ENCODE measurements at places on chromosomes 7 and 10. TPM values are rescaled to one million over a fixed set of nuclear protein-coding genes. Genes with fewer than 3 reads are reported as not detected.

The CHN2 gene
- total RNA-seq, result 1.2 TPM

The JAKMIP3 gene
- 6.6 TPM for total RNA-seq

The CALD1 gene
- 20.0 TPM for total RNA-seq

The TMEM176B gene
- total RNA-seq, result not detected

The TMEM178B gene
- total RNA-seq, result 1.4 TPM

The PRKCQ gene
- 49.2 TPM for total RNA-seq

The SAP25 gene
- 23.4 TPM for total RNA-seq

The MMP21 gene
- not detected for total RNA-seq

The TWIST1 gene
- 0.48 TPM for total RNA-seq

The HYAL4 gene
- total RNA-seq, result 0.48 TPM

The TFEC gene
- total RNA-seq, result 0.14 TPM

The COX19 gene
- total RNA-seq, result 28.4 TPM

The LRMDA gene
- total RNA-seq, result not detected

The IGF2BP3 gene
- 2.6 TPM for total RNA-seq

The EBLN1 gene
- not detected for total RNA-seq

The AZGP1 gene
- not detected for total RNA-seq

The TRIM50 gene
- total RNA-seq, result not detected

All from activated T-cell treated with anti-CD3 and anti-CD28 coated beads, Interleukin-2, amount 50 U/mL, for 72 hours (primary cell).